ENCODE measurements at places on chromosomes 2 and 18.

DNA sequence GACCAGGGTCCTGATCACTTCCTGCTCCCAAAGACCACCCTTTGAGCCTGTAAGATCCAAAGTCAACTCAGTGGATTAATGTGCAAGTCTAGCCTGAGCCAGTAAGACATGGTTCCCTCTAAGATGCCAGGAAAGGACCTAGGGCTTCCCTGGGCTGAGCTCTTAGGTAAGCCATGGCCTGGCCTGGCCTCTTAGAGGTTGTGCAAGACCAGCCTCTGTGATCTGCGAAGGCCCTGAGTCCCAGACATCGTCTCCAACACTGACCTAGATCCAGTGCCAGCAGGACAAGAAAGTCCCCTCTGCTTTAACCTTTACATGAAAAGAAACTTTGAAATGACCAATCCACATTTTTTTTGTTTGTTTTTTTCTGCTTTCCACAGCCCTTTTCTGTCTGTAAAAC, 73.6 kb upstream of the CYP1B1 start:
- no peak for DNase-seq

DNA sequence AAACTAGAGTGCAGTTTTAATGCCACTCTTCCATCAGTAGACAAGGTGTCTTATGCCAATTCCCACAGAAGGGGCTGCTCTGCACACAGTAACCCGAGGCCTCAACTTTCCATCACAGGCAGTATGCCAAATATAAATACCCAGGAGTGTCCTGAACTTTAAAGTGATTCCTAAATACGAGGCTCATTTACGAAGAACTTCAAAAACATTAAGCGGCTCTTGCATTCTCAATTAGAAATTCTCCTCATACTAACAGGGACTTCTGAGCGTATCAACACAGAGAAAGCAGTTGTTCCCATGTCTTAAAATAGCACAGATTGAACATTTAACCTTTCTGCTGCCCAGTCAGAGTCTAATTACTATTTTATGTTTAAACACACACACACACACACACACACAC, 638.6 kb downstream of the ERBB4 start:
- no peak for DNase-seq

- no peak for DNase-seq
Observed at GRCh38 chr2:215843579-215843978, 169.8 kb downstream of the MREG start.

- DNase-seq, result no peak
Observed at GRCh38 chr2:134134827-134135226, 119.0 kb upstream of the MGAT5 start.

DNA sequence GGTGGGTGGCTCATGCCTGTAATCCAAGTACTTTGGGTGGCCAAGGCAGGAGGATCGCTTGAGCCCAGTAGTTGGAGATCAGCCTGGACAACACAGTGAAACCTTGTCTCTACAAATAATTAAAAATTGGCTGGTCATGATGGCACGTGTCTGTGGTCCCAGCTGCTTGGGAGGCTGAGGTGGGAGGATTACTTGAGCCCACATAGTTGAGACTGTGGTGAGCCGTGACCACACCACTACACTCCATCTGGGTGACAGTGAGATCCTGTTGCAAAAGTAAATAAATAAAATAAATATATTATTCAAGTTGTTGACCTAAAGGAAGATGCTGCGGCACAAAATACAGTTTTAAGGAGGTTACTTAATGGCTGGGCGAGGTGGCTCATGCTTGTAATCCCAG, 72.7 kb downstream of the LAMA3 start:
- DNase-seq, result no peak

GRCh38 chr18:6950641-6951040, 167.0 kb downstream of the LAMA1 start:
- no peak for DNase-seq

DNA sequence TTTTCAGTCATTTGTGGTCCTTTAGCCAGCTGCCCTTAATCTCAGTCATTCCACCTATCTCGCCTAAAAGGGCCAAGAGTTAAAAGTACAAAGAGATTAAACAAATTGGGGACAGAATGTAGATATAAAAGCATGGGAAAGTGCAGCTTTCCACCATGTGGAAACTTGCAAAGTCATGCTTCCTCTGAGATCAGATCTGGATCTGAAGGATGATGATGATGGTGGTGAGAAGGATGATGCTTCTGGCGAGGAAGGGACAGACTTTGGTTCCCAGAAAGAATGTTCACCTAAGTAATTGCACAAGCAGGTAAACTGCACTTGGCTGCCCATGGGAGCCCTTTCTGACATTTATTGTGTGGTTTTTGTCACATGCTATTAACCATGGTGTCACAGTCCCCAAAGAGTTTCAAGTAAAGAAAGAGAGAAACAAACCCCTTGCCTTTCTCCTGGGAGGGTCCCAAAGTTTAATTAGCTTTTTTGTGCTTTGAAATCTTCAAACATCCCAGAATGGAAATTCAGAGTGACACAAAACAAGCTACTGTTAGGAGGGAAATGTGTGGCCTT, 34.7 kb downstream of the KLF7 start:
- DNase-seq, result no peak

DNA sequence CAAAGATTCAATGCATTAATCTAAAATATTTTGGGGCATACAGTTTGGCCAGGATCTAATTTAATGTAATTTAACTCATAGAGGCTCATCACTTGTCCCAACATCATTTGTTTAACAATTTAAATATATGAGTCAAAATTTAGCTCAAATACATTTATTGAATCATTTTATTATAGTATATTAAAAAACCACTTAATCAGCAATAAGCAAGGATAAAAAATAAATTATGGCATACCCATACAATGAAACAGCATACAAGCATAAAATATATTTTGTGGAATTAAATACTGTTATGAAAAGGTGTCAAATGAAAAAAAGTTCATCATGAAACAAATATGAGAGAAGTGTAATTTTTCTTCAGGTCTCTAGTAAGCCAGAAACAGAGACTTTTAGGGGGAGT, 34.9 kb downstream of the LRPPRC start:
- no peak for DNase-seq

- no peak for DNase-seq
Observed at GRCh38 chr18:45303026-45303425, 312.2 kb upstream of the SLC14A2 start.

All from NCI-H1092 (cell line).